Fibroblast of the aortic adventitia (primary cell): ENCODE measurements at places on chromosomes 12 and 14. TPM values are rescaled to one million over a fixed set of nuclear protein-coding genes. Genes with fewer than 3 reads are reported as not detected.

- DNase-seq, result peak; percentile 53
Measured at GRCh38 chr12:22658214-22658613, 33.2 kb downstream of the ETNK1 start.

GRCh38 chr12:59453475-59453874, 142.4 kb upstream of the SLC16A7 start:
- DNase-seq, result no peak

Gene PLEKHH1
- total RNA-seq, result 0.45 TPM in 1 of 2 replicates, not detected in the other

GRCh38 chr12:131642101-131642540, 68.8 kb upstream of the SFSWAP start:
- no peak for DNase-seq

Gene SSPN
- total RNA-seq, result 9.3 and 23.0 TPM in 2 replicates

- DNase-seq, result no peak
Measured at GRCh38 chr14:92987148-92987570, 64.2 kb downstream of the CHGA start.

GRCh38 chr14:79337761-79338160, 873.5 kb downstream of the DIO2 start:
- DNase-seq, result no peak

Gene DLST
- 31.1 and 68.5 TPM in 2 replicates for total RNA-seq

- DNase-seq, result peak; percentile 79
Measured at GRCh38 chr14:35257809-35258208, 34.4 kb upstream of the PSMA6 start.

DNA sequence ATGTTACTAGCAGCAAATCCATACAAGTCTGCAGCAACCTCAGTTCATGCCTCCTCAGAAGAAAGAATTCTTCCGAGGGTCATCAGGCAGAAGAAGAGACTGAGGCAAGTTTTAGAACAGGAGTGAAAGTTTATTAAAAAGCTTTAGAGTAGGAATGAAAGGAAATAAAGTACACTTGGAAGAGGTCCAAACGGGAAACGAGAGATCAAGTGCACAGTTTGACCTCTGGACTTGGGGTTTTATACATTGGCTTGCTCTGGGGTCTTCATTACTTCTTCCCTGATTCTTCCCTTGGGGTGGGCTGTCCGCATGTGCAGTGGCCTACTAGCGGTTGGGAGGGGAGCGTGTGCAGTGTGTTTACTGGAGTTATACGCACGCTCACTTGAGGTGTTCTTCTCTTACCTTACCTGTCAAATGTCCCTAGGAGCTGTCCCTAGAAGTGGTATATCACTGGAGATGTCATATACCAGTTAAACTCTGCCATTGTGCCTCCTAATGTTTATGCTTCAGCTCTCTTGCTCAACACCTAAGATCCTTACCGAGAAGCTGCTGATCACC, 372.8 kb upstream of the KITLG start:
- DNase-seq, result no peak

Gene C12orf56
- 4.0 TPM in 1 of 2 replicates, not detected in the other for total RNA-seq

Gene MMP19
- 9.7 and 11.1 TPM in 2 replicates for total RNA-seq

- DNase-seq, result no peak
Measured at GRCh38 chr12:8157484-8158198, 826 bp downstream of the ZNF705A start.

GRCh38 chr12:52186118-52186840, 5.5 kb downstream of the KRT80 start:
- DNase-seq, result peak; percentile 82

DNA sequence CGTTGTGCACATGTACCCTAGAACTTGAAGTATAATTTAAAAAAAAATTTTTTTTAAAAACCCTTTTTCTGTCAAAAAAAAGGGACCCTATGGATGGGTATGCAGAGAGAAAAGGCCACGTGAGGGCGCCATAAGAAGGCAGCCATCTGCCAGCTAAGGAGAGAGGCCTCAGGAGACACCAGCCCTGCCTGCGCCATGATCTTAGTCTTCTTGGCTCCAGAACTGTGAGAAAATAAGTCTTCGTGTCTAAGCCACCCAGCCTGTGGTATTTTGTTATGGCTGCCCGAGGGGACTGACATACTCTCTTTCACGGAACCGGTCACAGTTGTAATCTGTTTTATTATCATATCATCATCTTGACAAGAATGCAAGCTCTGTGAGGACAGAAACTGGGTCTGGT, 174.8 kb downstream of the EFCAB11 start:
- DNase-seq, result no peak

Gene KCNC2
- total RNA-seq, result not detected in 2 replicates

- peak; percentile 92 for DNase-seq
Measured at GRCh38 chr14:21014761-21015190, 10.1 kb downstream of the NDRG2 start.

DNA sequence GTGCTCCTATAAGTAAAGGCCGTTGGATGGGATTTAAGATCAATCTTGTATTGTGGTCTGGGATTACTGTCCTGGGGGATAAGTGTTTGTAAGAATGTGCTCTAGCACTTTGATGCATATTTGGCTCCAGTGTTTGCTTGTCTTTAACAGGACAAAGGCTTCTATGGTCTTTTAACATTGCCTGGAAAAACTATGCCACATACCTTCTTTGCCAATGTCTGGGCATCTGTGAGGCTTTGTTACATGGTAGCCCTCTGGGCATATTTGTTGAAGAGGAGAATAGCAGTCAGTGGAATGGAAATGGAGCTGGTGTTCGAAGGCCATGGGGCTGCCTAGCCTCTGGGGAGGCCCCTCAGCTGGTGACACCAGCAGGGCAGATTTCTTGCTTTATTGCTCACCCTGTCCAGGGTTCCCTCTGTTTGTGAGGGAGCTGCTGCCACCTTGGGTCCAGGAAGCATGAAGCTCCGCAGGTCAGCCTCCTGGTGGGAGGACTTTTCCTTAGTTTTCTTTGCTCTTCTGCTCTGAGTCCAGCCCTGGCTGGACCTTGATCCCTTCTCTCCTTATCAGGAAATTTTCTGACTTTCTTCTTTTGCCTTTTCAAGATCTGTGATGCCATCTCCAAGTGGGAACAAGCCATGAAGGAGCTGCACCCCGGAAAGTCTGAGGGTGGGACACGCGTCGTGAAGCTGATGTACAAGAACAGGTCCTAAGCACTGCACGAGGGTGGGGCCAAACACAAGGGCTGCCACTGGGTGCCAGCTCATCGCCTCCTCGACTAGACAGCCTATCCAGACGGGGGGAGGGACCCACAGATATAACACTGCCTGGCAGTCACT, 19.5 kb downstream of the PIGH start:
- no peak for DNase-seq
